ENCODE measurements at places on chromosomes 7 and 10.
A peak's percentile ranks its signal among the peaks of the same experiment; 100 is the strongest.

DNA sequence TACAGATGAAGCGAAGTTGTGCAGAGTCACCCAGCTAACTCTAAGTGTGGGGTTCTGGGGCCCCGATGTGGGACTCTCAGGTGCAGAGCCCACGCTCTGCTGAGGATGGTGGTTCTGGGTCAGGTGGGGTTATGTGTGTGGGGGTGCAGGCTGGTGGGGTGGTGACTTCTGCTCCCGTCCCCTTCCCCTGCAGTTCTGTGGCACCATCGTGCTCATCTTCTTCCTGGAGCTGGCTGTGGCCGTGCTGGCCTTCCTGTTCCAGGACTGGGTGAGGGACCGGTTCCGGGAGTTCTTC, 28.6 kb upstream of the SH2D4B start:
- peaks cover 21% of the 10 kb centered on the region for H3K36me3 ChIP-seq
- no peaks in the 10 kb centered on the region for H3K27me3 ChIP-seq
- DNase-seq = no peak
- H3K27ac ChIP-seq = no peak overlapping the region
- no peak overlapping the region for H3K4me3 ChIP-seq

- DNase-seq = no peak
- no peak overlapping the region for H3K27ac ChIP-seq
- no peaks in the 10 kb centered on the region for H3K36me3 ChIP-seq
- H3K27me3 ChIP-seq = peaks cover 4% of the 10 kb centered on the region
Observed at GRCh38 chr7:101698964-101699363, 69.9 kb upstream of the MYL10 start.

- H3K4me1 ChIP-seq = peaks cover 6% of the 10 kb centered on the region
- H3K4me3 ChIP-seq = no peak overlapping the region
- H3K27ac ChIP-seq = no peak overlapping the region
- DNase-seq = no peak
- H3K36me3 ChIP-seq = peaks cover 3% of the 10 kb centered on the region
Observed at GRCh38 chr7:11589251-11589650, 242.7 kb downstream of the THSD7A start.

DNA sequence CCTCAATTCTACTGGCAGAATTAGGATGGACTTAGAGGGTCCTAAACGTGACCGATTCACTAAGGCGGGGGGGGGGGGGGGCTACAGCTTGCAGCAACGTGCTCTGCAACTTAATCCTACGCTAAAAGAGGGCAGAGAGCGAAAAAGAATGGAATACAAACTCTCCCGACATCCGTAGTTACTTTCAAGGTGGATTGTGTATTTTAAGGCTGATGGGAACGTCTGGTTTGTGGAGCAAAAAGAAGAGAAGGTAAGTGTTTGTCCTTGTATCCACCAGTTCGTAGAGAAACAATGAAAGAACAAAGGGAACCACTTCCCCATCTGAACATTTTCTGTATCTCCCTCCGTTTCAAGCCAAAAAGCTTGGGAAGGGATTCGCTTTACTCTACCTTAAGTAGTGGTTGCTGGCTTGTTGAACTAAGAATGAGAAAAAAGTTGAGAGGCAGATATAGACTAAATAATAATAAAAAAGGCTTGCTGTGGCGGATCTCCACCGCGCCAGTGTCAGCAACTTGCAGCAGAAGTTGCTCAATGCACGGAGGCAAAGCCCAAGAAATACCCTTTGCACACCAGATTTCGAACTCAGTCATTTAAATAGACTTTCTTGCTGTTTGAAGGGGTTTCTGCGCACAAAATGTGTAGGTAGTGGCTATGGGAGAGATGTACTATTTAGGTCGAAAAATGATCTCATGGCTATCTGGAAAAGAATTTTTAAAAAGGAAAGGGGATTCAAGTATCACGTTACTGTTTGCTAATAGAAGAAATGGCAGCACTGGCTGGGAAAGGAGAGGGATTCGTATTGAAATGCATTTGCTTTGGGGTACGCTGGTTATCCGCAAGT, 736 bp downstream of the SKIDA1 start:
- peak overlapping the region; percentile 70 for H3K4me3 ChIP-seq
- H3K27me3 ChIP-seq = no peaks in the 10 kb centered on the region
- no peak for DNase-seq
- peak overlapping the region; percentile 98 for H3K27ac ChIP-seq
- H3K4me1 ChIP-seq = peaks cover 78% of the 10 kb centered on the region
- H3K36me3 ChIP-seq = no peaks in the 10 kb centered on the region

- DNase-seq = no peak
- H3K27me3 ChIP-seq = peaks cover 6% of the 10 kb centered on the region
- H3K4me1 ChIP-seq = no peaks in the 10 kb centered on the region
Observed at GRCh38 chr10:129921801-129922597, 42.1 kb downstream of the EBF3 start.
